ENCODE measurements at places on chromosomes 16 and 17.

GRCh38 chr17:83107656-83108048 is 28.2 kb downstream of the METRNL start:
- DNase-seq, result no peak

GRCh38 chr17:19334331-19334730 is 28.2 kb downstream of the B9D1 start:
- no peak for DNase-seq

- DNase-seq, result no peak
Observed at GRCh38 chr16:18834864-18835263, 33.5 kb upstream of the ARL6IP1 start.

GRCh38 chr16:53337294-53337693 is 97.0 kb upstream of the RBL2 start:
- no peak for DNase-seq

- DNase-seq, result no peak
Observed at GRCh38 chr16:75801307-75801706, 75.0 kb upstream of the CPHXL start.

- DNase-seq, result no peak
Observed at GRCh38 chr16:78249056-78249455, 149.6 kb downstream of the WWOX start.

- DNase-seq, result no peak
Observed at GRCh38 chr17:46863383-46864121, 12.2 kb downstream of the WNT9B start.

Measured in NCI-H1048 (cell line).